Melanocyte of skin (primary cell): ENCODE measurements at places on chromosomes 16 and 17. TPM values are rescaled to one million over a fixed set of nuclear protein-coding genes. Genes with fewer than 3 reads are reported as not detected.

Gene TERB1
- total RNA-seq = under 0.01 and 0.46 TPM in 2 replicates

Gene HSPB9
- total RNA-seq = under 0.01 TPM in 1 of 2 replicates, not detected in the other

Gene OR1F1
- not detected in 2 replicates for total RNA-seq

Gene CPNE7
- 7.2 and 31.0 TPM in 2 replicates for total RNA-seq
